D341Med (cell line): ENCODE measurements at places on chromosomes 11 and 22.

DNA sequence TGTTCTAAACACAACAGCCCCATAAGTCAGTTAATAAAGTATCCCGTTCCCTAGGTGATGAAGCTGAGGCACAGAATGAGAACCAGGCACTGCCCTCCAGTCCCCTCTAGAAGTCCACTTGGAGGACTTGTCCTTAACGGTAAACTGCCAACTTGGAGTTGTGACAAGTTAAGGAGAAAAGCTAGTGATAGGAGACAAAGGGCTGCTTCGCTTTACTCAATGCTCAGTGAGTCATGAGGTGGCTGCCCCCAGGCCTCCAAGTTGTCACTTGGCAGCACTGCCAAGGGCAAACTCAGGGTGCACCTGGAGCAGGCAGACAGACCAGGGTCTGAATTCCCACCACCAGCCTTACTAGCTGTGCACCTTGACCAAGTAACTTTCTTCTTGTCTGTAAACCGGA lies 13.5 kb downstream of the SLC43A1 start:
- no peak for DNase-seq

DNA sequence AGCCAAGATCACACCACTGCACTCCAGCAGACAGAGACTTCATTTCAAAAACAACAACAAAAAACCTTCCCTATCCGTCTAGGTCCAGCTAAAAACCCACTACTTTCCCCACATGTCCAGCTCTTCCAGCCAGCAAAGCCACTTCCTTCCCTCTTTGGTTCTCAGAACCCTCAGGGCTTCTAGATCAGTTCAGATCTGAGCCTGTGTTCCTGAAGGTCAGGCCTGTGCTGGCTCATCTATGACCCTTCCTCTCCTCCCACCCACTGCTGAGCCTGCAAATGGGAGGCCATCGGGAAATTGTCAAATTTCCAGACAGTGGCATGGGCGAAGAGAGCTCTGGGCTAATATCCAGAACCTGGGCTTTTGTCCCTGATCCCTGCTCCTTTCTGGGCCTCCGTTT lies 37.8 kb downstream of the SLCO2B1 start:
- DNase-seq, result no peak

DNA sequence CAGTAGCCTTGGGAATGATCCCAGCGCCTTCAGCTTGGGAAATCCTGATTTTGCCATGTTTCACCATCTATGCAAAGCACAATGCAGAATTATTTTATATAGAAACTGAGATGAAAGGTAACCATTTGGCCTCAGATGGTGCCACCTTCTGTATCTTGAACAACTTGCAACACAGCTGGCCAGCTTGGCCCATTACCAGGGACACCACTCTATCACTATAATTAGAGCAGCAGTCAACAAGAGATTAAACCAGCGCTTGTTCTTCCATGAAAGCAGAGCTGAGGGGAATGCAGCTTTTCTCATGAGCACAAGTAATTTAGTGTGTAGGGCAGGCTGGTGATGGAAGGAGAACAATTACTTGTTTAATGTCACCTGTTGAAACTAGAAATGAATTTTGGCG lies 6.7 kb upstream of the ZDHHC13 start:
- DNase-seq, result no peak

DNA sequence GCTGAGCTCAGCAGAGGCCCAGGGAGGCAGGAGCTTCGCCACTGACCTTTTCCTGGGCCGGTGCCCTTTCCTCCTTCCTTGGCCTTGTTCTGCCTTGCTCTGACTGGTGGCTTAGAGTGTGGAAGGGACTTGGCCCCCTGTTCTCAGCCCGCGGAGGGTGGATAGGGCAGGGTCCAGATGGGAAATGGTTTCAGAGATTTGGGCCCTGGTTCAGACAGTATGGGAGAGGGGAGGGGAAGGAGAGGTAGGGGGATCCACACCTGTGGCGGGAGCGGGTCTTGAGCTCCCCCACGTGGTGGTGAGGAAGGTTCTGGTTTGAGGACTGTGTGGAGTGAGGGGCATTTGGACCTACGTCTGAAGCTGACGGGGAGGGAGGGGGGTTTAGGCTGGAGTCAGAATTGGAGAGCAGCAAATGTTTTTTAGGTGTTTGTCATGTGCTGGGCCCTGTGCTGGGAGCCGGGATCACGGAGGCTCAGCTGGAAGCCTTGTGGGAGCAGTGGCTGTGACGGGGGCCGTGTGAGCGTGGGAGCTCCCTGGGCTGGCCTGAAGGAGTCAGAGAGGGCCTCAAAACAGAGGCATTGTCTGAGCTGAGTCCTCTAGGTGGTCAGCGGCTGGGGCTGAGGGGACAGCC lies 27.2 kb downstream of the SHANK3 start:
- DNase-seq, result no peak

GRCh38 chr22:32961497-32961896 lies 96.7 kb downstream of the SYN3 start:
- DNase-seq, result no peak

- DNase-seq, result no peak
Observed at GRCh38 chr11:75919525-75919924, 104.5 kb downstream of the UVRAG start.

DNA sequence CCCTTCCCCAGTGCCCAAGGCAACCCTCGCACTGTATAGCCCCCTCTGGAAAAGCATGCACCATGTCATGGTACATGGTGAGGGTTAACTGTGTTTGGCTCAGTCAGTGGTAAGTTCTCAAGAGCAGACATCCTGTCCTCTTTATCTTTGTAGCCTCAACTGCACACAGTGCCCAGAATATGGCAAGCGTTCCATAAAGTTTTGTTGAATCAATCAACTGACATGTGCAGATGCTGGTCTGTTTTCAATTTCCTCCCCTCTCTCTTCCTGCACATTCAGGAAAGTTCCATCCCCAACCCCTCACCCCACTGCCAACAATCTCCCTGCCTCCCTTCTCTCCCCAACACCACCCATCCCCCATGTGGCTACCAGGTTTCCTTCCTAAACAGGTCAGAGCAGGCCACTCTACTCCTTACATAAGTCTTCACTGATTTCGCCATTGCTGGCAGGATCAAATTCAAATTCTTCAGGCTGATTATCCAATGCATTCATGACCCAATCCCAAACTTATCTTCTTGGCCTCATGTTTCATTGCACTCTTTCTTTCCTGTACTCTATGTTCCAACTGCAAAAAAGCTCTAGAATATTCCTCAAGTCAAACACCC lies 15.5 kb upstream of the TMPRSS5 start:
- no peak for DNase-seq

DNA sequence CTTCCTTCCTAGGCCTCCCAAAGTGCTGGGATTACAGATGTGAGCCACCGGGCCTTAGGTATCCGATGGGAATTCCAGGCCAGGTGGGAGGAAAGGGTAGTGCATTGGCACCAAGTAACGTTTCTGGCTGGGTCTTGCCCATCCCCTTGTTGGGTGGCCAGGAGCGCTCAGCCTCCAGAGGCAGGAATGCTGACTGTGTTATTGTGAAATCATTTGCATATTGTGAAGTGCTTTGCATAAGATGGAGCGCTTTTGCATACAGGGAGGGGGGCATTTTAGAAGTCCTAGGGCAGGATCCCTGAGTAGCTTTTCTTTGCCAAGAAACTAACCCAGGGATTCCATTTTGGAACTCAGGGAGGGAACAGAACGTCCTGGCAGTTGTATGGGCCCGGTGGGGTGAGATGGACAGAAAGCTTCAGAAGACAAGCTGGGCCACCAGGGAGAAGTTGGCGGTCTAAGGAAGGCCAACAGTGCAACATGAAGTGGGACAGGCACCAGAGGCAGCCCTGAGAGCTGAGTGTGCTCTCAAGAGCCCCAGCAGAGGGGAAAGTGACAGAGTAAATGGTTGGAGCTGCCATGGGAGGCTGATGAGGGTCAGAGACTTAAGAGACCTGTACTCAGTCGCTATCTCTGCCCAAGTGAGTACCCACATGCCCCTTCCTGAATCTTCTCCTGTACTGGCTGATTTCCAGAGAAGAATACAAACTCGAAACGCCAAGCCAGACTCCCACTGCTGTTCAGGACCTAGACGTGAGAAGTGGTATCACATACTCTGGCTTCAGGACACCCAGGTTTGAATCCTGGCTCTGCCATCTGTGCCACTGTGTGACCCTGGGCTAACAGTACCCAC lies 1.3 kb upstream of the SLC39A13 start:
- no peak for DNase-seq

- DNase-seq, result no peak
Observed at GRCh38 chr11:128407962-128408361, 179.4 kb downstream of the ETS1 start.

- DNase-seq, result no peak
Observed at GRCh38 chr11:77799338-77799737, 21.2 kb downstream of the RSF1 start.

GRCh38 chr11:114821621-114822412 lies 143.5 kb downstream of the NXPE2 start:
- no peak for DNase-seq

GRCh38 chr11:33706966-33707365 lies 6.3 kb upstream of the C11orf91 start:
- DNase-seq, result no peak

GRCh38 chr22:50567721-50568252 lies 5.1 kb upstream of the SYCE3 start:
- DNase-seq, result no peak
